SHP77 (cell line): ENCODE measurements at places on chromosomes 11 and 22.

- no peak for DNase-seq
These were observed 64.7 kb upstream of the RRAS2 start for GRCh38 chr11:14423633-14424032.

DNA sequence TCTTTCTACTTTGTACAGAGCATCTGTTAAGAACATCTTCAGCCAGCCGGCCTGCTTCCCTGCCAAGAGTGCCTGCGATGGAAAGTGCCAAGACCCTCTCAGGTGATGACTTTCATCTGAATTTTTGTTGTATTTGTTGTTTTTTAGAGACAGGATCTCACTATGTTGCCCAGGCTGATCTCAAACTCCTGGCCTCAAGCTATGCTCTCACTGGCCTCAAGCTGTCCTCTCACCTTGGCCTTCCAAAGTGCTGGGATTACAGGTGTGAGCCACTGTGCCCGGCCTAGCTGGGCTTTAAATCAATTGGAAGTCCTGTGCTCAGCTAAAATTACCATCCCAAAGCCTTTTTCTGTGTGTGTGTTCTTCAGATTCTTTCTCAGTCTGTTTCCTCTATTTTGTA lies 64.2 kb upstream of the ADORA2A start:
- no peak for DNase-seq

DNA sequence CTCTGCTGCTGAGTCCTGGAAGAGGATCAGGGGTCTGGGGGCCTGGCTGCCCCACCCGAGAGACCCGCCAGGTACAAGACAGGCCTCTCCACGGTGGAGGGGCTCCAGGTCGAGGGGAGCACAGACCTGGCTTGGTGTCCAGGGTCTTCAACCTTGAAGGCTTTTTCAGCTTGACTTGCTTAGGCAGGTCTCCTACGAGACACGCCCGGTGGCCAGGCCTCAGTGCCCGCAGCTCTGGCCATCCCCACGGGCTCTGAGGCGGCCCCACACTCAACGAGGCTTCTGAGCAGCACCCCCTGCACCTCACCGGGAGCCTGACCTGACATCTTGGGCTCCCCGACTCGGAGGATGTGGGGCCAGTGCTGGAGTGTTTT lies 6.6 kb upstream of the PLXNB2 start:
- DNase-seq, result no peak

DNA sequence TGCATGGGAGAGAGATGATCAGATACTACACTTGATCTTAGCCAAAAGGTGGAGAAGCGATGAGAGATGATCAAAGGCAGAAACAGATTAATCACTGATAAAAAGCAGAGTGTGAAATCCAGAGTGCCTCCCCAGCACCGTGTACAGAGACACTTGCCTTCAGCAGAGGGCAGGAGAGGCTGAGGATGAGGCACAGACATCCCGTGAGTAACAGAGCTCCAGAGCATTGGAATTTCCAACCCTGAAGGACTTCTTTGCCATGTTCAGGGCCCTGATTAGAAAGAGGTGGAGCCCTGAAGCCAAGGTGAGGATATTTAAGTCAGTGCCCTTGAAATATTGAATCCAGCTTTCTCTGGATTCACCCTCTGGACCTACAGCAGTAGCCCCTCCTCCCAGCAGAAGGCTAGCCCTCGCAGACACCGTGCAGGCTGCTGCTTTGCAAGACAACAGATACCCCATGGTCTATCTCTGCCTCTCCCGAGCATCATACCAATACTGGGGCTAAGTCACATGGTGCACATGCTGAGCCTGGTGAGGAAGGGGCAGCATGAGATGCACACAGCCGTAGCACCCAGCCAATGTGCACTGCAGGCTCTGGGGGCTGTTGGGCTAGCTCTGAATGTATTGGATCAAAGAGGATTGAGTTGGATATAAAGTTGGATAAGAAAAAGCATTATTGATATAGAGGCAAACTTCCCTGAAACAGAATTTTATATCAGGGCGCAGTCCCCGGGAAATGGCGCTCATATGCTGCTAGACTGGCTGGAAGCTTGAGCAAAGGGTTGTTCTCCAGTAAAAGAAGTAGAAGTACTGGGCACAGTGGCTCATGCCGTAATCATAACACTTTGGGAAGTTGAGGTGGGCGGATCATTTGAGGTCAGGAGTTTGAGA lies 200.3 kb upstream of the B3GAT1 start:
- no peak for DNase-seq

GRCh38 chr11:15816260-15816871 lies 540.0 kb downstream of the SOX6 start:
- DNase-seq, result no peak

DNA sequence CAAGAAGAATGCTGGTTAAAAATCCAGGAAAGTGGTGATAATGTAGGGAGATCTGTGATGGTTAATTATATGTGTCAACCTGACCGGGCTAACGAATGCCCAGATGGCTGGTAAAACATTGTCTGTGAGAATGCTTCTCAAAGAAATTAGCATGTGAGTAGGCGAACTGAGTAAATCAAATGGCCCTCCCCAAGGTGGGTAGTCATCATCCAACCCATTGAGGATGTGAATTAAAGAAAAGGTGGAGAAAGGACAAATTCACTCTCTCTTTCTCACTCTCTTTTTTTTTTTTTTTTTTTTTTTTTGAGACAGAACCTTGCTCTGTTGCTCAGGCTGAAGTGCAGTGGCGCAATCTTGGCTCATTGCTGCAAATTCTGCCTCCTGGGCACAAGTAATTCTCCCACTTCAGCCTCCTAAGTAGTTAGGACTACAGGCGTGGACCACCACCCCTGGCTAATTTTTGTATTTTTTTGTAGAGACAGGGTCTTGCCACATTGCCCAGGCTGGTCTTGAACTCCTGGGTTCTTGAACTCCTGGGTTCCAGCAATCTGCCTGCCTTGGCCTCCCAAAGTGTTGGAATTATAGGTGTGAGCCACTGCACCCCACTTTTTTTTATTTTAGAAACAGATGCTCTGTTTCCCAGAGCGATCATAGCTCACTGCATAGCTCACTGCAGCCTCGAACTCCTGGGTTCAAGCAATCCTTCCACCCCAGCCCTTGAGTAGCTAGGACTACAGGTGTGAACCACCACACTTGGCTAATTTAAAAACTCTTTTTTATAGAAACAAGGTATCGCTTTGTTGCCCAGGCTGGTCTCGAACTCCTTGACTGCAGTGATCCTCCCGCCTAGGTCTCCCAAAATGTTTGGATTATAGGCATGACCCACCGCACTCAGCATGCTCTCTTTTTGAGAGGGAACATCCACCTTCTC lies 22.0 kb upstream of the P2RY6 start:
- DNase-seq, result no peak
